ENCODE measurements at places on chromosomes 5 and 9. TPM values are rescaled to one million over a fixed set of nuclear protein-coding genes. Genes with fewer than 3 reads are reported as not detected.

The NSG2 gene
- total RNA-seq = not detected

The NIPAL4 gene
- total RNA-seq = not detected

The GALNT12 gene
- 3.8 TPM for total RNA-seq

The CD72 gene
- total RNA-seq = 1.1 TPM

The CATSPER3 gene
- not detected for total RNA-seq

The URM1 gene
- total RNA-seq = 39.4 TPM

The TMEFF1 gene
- 1.2 TPM for total RNA-seq

The CMBL gene
- total RNA-seq = 19.3 TPM

The FCN2 gene
- total RNA-seq = not detected

The RCL1 gene
- total RNA-seq = 15.8 TPM

The CFAP157 gene
- total RNA-seq = 0.08 TPM

The GHR gene
- 3.2 TPM for total RNA-seq

The CIZ1 gene
- 37.4 TPM for total RNA-seq

The PKD2L2 gene
- total RNA-seq = not detected

The HINT1 gene
- total RNA-seq = 182 TPM

The LYRM7 gene
- total RNA-seq = 65.3 TPM

The SHISAL2B gene
- total RNA-seq = not detected

The DAB2IP gene
- 9.3 TPM for total RNA-seq

The BRINP1 gene
- total RNA-seq = 0.48 TPM

The HK3 gene
- total RNA-seq = not detected

The AHRR gene
- total RNA-seq = 47.7 TPM

The EIF4E1B gene
- not detected for total RNA-seq

The GFRA3 gene
- total RNA-seq = not detected

The HSPB3 gene
- not detected for total RNA-seq

The SPATA31C1 gene
- total RNA-seq = not detected

The CCDC187 gene
- total RNA-seq = not detected
